ENCODE measurements at places on chromosomes 2 and 18.

- DNase-seq, result no peak
Observed at GRCh38 chr2:38113981-38114708, 38.2 kb upstream of the CYP1B1 start.

DNA sequence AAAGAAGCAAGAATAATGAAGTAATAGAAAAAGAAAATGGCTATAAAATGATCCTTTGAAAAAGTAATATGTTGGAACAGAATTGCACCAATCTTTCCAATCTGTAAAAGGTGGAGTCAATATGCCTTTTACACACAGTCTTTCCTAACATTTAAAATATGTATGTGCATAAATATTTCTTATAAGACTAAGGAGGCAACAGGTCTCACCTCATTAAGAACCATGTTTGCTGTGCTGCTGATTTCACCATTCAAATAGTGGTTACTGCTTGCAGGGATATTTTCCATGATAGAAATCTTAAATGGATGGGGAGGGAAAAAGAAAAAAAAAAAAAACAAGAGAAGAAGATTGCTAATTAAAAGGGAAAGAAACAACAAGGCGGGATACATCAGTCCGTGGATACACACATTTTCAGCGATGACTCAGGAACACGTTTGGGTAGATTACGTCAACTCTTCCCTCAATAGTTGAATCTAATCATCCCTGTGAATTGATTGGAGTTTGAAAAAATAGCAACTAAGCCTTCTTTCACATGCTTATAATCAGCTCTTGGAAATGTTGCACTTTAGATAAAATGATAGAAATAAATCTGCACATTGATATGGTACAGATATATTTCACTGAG is 2133.9 kb upstream of the CELF4 start:
- no peak for DNase-seq

DNA sequence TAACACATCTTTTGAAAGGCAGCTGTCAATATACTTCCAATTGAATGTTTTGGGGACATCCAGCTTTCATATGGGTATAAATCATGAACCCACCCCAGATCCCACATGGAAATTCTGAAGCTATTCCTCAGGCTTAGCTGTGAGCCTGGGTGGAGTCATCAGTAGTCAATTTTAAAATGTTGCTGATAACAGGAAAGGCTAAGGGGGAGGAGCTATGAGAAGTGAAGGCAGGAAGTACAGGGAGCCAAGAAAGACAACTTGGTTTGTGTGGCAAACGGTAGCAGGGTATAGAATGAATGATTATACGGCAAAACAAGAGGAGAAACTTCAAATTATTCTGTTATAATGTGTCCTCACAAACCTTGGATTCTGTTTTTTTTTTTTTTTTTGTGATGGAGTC is 108.6 kb downstream of the QPCT start:
- DNase-seq, result no peak

DNA sequence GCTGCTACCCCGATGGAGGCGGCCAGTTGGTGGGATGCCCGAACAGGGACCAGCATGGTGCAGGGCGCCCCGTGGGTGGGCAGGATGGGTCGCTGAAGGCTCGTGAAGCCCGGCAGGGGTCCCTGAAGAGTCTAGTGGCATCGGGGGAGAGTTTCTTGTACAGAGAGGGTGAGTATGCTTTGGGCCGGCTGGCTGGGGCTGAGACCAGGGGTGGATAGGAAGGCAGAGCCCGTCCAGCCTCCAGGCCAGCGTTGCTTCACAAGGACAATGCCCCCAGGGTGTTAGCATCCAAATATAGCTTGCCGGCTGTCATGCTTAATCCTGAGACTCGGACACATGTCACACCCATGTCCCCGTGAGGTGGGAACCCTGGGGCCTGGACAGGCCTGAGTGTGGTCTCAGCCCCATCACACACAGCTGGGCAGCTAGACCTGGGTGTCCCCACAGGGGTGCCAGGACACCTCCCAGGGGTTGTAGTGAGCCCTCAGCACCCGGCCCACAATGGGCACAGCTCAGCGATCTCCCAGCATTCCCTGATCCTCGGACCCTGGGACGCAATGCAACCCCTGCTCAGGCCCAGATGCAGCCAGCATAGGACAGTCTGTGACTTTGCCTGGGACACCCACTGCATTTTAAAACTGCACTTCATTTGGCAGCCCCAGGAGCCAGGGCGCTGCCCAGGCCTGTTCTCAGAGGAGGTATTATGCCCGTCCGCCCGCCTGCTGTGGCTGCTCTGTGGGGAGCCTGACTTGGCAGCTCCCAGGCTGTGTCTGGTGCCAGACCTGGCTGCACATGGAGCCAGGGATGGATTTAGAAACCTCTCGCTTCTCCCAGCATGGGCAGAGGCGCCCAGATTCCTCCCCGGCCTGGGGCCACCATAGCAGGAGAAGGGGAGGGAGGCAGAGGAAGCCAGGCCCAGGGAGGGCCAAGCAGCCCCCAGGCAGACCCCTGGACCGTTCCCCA is 36.4 kb downstream of the RAMP1 start:
- peak; percentile 65 for DNase-seq

DNA sequence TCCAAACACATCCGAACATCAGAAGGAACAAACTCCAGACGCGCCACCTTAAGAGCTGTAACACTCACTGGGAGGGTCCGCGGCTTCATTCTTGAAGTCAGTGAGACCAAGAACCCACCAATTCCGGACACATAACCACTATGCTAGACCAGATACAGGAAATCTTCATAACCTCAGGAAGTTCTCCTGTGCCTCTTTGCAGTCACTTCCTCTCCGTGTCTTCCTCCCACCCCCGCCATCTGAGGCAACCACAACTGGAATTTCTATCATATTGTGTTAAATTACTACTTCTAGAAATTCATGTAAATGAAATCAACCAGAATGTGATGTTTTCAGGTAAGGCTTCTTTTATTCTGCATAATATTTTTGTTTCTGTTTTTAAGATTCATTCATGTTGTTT is 631.0 kb upstream of the NXPH2 start:
- no peak for DNase-seq

GRCh38 chr2:15169326-15170069 is 391.6 kb downstream of the NBAS start:
- no peak for DNase-seq

- no peak for DNase-seq
Observed at GRCh38 chr2:240259201-240259923, 118.9 kb upstream of the OTOS start.

DNA sequence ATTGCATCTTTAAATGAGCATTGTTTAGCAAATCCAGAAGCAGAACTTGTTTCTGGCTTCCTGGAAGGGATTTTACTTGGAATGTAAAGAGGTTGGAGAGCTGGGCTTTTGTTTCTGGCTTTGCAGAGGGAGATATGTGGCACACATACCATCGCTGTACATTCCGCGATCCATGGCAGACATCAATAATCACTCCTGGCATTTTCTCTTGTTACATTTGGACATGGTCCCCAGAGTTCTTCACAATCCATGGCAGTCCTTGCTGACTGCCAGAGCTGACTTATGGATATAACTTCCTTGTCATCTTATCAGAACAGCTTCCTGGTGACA is 445.6 kb upstream of the SPRED2 start:
- no peak for DNase-seq

- DNase-seq, result no peak
Observed at GRCh38 chr2:20796374-20796791, 26.5 kb downstream of the LDAH start.
